GM23248 (cell line): ENCODE measurements at places on chromosomes 12 and 14. TPM values are rescaled to one million over a fixed set of nuclear protein-coding genes. Genes with fewer than 3 reads are reported as not detected.

DNA sequence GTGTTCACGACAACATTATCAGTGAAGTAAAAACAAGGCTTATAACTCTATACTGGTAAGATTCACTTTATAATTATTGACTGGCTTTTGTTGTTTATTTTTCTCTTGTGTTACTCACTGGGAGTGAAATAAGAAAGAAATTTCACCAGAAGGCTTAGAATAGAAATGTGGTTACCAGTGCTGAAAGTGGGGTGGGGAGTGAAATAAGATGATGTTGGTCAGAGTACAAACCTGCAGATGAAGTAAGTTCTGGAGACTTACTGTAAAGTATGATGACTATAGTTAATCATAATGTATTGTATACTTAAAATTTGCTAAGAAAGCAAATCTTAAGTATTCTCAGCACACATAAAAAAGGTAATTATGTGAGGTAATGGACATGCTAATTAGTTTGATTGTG is 198.4 kb downstream of the KLHL28 start:
- no peaks in the 10 kb centered on the region for H3K27me3 ChIP-seq
- no peaks in the 10 kb centered on the region for H3K4me1 ChIP-seq
- no peak overlapping the region for H3K27ac ChIP-seq

- no peaks in the 10 kb centered on the region for H3K36me3 ChIP-seq
- H3K27me3 ChIP-seq = no peaks in the 10 kb centered on the region
- H3K4me1 ChIP-seq = no peaks in the 10 kb centered on the region
- DNase-seq = no peak
- no peak overlapping the region for H3K27ac ChIP-seq
Measured at GRCh38 chr12:91064640-91065039, 6.8 kb upstream of the KERA start.

- no peak overlapping the region for H3K27ac ChIP-seq
- H3K4me3 ChIP-seq = no peak overlapping the region
- H3K27me3 ChIP-seq = peaks cover 29% of the 10 kb centered on the region
- DNase-seq = no peak
- H3K4me1 ChIP-seq = no peaks in the 10 kb centered on the region
Measured at GRCh38 chr14:90193925-90194324, 62.4 kb upstream of the PSMC1 start.

The NYNRIN gene
- total RNA-seq = 3.7 and 4.4 TPM in 2 replicates
